ENCODE measurements at places on chromosomes 1 and 21.

GRCh38 chr1:17923666-17924065, 168.5 kb downstream of the ACTL8 start:
- DNase-seq, result no peak

- DNase-seq, result no peak
These were observed 153.5 kb downstream of the TGFBR3 start for GRCh38 chr1:91732291-91733107.

- DNase-seq, result no peak
These were observed 4.1 kb downstream of the TAGLN2 start for GRCh38 chr1:159921251-159921650.

DNA sequence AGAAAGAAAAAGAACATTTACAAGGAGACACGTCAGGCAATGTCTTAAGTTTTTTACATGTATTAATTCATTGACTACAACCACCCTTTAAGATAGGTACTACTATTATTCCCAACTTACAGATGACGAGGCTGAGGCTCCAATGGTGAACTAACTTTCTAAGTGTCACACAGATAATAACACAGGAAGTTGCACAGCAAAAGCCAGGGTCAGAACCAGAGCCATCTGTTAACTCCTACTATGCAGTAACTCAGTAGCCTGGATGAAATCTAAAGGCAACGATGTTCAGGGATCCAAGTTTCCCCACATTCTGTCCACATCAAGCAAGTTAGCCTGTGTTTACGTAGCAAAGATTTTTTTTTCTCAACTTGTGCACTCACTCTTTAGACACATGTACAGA, 371.7 kb downstream of the PTPRC start:
- peak; percentile 1 for DNase-seq

DNA sequence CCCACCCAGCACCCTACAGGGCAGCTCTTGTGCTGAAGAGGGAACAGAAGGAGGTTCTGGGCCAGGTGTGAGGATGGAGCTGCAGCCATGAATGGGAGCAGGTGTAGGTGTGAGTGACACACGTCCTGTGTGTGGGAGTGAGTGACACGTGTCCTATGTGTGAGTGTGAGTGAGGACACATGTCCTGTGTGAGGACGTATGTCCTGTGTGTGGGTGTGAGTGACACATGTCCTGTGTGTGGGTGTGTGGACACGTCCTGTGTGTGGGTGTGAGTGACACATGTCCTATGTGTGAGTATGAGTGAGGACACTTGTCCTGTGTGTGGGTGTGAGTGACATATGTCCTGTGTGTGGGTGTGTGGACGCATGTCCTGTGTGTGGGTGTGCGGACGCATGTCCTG, 26.4 kb downstream of the MEGF6 start:
- DNase-seq, result no peak

DNA sequence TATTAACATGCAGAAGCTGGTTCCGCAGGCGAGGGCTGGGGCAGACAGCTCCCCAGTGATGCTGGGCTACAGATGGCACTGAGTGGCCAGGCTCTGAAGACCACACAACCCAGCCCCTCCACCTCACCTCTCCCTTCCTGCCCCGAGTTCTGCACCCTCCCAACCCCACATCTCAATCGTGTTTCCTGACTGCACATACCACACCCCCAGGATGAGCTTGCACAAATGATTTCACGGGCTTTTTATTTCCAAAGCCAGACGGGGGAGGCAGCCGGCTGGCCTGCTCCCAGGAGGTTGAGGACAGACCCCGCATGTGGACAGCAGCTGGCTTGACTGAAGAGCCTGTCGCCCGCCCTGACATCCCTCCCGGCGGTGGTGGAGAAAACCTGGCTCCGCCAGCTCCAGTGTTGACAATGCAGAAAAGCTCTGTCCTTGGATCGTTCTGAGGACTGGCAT, 21.4 kb upstream of the ALDH4A1 start:
- DNase-seq, result no peak

DNA sequence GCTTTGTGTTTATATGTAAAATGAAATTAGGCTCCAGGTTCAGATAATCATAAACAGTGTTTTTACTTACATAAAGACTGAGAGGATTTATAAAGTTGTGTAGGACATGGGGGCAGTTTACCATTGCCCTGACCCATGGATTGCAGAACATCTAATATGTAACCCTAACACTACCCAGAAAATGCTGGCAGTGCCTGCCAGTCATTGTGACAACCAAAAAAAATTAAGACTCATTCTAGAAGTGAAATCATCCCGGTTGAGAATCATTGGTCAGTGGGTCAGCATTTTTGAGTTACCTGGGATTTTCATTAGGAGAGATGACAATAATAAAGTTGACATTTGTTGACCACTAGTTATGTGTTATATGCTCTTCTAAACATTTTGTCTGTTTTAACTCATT, 31.2 kb upstream of the THEM4 start:
- DNase-seq, result no peak

DNA sequence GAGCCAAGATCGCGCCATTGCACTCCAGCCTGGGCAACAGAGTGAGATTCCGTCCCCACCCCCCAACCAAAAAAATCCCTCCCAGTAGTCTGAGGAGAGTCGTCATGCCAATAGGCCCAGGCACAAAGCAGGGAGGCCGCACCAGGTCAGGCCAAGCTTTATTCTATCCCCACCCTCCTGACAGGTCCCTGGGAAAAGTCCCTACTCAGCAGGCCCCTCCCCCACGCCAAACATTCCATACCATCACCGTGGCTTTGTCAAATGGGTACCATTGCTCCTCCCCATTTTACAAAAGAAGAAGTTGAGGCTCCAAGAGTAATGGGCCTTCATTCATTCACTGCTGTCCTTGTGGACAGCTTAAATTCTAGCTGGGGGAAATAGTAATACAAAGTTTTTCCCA, 5.3 kb downstream of the GPR3 start:
- DNase-seq, result no peak

- no peak for DNase-seq
These were observed 21.1 kb upstream of the SH2D5 start for GRCh38 chr1:20753589-20753988.

DNA sequence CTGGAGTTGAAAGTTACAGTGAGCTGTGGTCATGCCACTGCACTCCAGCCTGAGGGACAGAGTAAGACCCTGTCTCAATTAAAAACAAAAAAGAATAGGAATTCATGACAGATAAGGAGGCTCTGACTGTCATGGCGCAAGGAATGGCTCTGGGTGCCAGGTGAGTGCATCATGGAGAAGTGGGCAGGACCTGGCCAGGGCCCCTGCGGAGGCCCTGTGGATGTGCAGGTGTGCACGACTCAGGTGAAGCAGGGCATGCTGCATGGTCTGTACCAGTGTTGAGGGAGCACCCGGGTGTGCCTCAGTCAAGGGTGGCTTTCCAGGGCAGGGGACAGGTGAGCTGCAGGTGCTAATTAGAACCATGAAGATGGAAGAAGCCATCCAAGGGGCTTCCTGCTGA, 14.0 kb downstream of the SLC1A7 start:
- no peak for DNase-seq

GRCh38 chr21:37292941-37293340, 25.8 kb upstream of the VPS26C start:
- DNase-seq, result no peak

DNA sequence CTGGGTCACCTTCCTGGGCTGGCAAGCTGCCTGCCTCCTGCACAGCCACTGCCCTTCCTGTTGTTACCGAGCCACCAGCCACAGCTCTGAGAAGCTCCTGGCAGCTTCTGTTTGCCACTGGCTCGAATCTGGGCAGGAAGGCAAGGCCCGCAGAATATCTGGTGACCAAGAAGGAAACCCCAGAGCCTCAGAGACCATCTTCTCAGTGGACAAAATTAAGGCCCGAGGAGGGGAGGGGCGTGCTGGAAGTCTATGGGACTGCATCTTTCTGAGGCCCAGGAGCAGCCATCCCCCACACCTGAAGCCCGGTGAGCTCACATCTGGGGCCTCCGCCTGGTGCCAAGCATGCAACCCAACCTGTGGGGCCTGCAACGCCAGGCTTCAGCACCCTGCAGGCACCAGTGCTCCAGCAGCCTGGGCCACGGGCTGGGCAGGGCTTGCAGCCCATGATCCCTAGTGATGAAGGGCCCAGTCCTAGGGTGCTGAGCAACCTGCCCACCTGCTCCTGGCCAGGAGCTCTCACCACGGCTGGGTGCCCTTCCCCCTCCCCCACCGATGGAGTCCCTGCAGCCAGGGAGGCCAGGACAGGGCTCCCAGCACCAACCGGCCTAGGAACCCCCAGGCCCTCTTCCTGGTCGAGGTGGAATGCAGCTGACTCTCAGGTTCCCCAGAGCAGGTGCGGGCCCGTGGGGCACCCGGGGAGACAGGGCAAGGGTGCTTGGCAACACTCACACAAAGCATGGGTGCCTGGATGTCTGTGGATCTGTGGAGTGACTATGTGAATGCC, 879 bp downstream of the CPTP start:
- DNase-seq, result no peak

DNA sequence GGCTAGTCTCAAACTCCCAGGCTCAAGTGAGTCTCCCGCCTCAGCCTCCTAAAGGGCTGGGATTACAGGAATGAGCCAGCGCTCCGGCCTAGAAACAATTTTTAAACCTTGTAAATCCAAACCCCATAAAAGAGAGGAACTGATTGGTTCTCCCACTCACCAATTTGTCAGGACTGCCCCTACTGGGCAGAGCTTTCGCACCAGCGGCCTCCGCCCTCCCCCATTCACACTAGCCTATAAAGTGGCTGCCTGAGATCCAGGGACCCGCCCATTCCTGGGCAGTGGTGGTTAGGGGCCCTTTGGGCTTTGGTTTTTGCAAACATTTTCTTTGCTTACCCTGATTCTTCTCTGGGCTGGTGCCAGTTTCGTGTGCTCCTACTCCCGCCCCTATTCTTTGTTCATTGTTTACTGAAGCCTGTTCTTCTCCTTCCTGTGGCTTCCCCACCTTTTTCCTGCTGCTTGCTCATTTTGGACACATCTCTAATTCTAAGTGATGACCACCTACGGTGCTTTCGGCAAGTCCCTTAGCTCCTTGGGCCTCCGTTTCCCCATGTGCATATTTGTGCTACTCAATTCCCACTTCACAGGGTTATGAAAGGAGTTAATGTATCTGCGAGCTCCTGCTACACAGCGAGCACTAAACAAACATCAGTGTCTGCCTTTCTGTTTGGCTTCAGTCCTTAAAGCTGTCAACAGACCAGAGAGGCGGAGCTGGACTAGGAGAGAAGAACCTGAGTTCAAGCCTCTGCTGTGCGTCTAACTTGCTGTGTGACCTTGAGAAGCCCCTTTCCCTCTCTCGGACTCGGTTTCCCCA, 39.8 kb upstream of the CLIC4 start:
- DNase-seq, result no peak

DNA sequence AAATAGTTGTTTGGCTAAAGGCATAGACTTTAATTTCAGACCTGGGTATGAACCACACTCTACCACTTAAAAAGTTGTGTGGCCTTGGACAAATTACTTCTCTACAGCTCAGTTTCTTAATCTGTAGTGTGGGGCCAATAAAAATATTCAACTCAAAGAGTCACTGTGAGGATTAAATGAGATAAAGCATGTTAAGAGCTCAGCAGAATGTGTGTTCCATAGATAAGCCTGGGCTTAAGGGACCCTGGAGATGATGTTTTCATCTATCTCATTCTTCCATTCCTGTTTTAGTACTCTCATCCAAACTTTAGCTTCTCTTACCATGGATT, 17.7 kb downstream of the S100A10 start:
- no peak for DNase-seq

DNA sequence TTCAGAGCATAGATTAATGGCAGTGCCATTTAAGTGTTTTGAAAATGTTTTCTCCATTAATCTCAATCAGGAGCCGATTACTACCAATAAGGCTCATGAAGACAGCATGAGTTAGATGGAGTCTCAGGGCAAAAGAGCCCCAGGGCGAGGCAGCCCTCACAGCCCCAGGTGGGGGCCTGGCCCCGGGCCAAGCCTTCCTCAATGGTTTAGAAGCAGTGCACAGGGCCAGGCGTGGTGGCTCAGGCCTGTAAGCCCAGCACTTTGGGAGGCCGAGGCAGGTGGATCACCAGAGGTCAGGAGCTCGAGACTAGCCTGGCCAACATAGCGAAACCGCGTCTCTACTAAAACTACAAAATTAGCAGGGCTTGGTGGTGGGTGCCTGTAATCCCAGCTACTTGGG, 348.1 kb upstream of the VAMP3 start:
- DNase-seq, result no peak

GRCh38 chr1:214717351-214717750, 114.4 kb downstream of the CENPF start:
- DNase-seq, result no peak

DNA sequence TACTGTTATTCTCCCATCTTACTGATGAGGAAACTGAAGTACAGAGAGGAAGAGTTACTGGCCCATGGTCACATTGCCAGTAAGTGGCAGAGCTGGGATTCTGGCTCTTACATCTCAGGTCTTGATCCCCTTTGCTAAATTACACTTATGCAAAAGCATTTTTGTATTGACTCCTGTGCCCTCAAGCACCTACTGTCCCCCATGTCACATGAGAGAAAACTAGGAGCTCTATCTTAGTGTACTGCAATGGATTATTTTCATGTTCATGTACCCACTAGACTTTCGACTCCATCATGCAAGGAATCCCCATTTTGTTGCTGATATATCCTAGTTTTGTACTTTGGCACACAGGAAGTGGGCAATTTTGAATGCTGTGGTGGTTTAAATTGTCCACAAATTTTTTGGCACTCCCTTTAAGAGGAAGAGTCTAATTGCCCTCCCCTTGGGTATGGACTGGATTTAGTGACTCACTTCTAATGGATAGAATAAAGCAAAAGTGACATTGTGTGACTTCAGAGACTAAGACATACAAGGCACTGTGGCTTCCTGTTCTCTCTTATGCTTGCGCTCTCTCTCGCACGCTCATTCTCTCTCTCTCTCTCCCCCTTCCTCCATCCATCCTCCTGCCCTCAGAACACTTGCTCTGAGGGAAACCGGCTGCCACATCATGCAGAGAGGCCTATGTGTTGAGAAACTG, 43.5 kb upstream of the JAK1 start:
- DNase-seq, result no peak

GRCh38 chr1:6097824-6098223, 52.1 kb downstream of the KCNAB2 start:
- no peak for DNase-seq

GRCh38 chr1:165451691-165452090, 6.8 kb upstream of the RXRG start:
- DNase-seq, result no peak

- no peak for DNase-seq
These were observed 165.6 kb downstream of the DSCAM start for GRCh38 chr21:40681164-40681859.
